ENCODE measurements at places on chromosomes 4 and X. TPM values are rescaled to one million over a fixed set of nuclear protein-coding genes. Genes with fewer than 3 reads are reported as not detected.

DNA sequence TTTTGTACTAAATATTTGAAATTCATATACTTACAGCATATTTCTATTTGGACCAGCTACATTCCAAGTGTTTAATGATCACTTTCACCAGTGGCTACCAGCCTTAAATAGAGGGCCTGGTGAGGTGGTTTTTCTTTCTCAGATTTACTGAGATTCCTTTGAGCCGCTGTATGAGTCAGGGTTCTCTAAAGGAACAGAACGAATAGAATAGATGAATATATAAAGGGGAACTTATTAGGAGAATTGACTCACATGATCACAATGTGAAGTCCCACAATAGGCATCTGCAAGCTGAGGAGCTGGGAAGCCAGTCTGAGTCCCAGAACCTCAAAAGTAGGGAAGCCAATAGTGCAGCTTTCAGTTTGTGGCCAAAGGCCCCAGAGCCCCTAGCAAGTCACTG, 146.2 kb upstream of the TLL1 start:
- H3K4me3 ChIP-seq = no peak overlapping the region
- no peaks in the 10 kb centered on the region for H3K4me1 ChIP-seq
- no peak for DNase-seq
- no peak overlapping the region for H3K27ac ChIP-seq
- no peaks in the 10 kb centered on the region for H3K36me3 ChIP-seq

DNA sequence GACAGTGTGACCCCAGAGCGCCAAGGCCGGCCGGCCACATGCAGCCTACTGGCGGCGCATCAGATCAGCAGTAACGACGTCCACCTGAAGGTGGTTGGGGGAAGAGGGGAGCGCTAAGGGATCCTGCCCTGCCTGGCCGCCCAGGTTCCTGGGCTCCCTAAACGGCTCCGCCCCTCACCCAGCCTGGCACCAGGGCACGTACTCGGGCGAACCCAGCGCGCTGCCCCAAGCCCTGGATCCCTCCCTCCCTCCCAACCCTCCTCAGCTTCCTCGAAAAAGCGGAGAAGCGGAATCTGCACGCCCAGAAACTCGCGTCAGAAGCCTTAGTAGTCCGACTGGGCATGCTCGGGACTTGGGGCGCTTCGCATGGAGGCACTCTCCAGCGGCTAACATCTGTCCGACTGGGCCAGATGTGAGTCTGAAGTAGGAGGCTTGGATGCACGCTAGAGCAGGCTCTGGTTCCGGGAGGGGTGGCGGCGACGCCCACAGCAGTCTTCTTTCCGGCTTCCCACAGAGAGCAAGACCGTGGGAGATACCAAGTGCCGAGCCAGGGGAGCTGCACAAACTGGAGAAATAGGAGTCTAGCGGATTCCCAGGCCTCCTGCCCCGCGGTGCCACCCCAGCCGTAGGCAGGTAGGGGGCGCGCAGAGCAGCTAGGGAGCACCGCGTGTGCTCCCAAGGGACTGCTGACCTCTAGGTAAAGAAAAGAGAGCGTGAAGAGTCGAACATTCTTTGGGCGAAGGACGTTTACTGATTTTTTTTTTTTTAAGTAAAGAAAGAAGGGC, 114.3 kb upstream of the TEX13C start:
- DNase-seq = no peak
- no peak overlapping the region for H3K27ac ChIP-seq
- peak overlapping the region; percentile 34 for H3K4me3 ChIP-seq
- H3K36me3 ChIP-seq = no peaks in the 10 kb centered on the region

DNA sequence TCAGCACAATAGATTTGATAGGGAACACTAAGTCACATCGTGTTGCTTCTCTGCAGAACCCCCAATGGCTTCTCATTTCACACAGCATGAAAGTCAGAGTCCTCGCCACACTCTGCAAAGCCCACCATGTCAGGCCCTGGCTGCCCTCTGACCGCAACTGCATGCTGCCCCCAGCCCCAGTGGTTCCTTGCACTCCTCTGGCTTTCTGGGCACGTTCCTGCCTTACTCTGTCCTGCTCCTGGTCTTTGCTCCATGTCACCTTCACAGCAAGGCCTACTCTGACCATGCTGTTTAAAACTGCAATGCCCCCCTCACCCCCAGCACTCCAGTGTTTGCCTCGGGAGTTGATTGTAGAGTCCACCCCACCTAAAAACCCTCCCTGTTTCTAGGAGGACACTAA, 78.1 kb downstream of the EVC start:
- H3K27me3 ChIP-seq = no peaks in the 10 kb centered on the region
- no peaks in the 10 kb centered on the region for H3K4me1 ChIP-seq
- H3K36me3 ChIP-seq = peaks cover 18% of the 10 kb centered on the region
- DNase-seq = no peak
- H3K27ac ChIP-seq = no peak overlapping the region
- H3K4me3 ChIP-seq = no peak overlapping the region

GRCh38 chr4:117777721-117778120, 256.6 kb upstream of the NDST3 start:
- no peak overlapping the region for H3K27ac ChIP-seq
- H3K4me3 ChIP-seq = no peak overlapping the region
- no peaks in the 10 kb centered on the region for H3K27me3 ChIP-seq
- H3K36me3 ChIP-seq = no peaks in the 10 kb centered on the region
- no peaks in the 10 kb centered on the region for H3K4me1 ChIP-seq

The FAM184B gene
- total RNA-seq = not detected

The BRCC3 gene
- total RNA-seq = 11.5 TPM

All from vagina (tissue), 2 donors.